ENCODE measurements at places on chromosomes 6 and 20. TPM values are rescaled to one million over a fixed set of nuclear protein-coding genes. Genes with fewer than 3 reads are reported as not detected.
A peak's percentile ranks its signal among the peaks of the same experiment; 100 is the strongest.

SNRPB gene
- total RNA-seq = 393 TPM

FOXQ1 gene
- total RNA-seq = 11.7 TPM

SGK1 gene
- 7.5 TPM for total RNA-seq

GRCh38 chr6:48474830-48475229 is 363.8 kb upstream of the PTCHD4 start:
- no peaks in the 10 kb centered on the region for H3K27me3 ChIP-seq
- H3K4me1 ChIP-seq = no peaks in the 10 kb centered on the region
- no peaks in the 10 kb centered on the region for H3K36me3 ChIP-seq
- no peak overlapping the region for H3K4me3 ChIP-seq
- DNase-seq = no peak

DNA sequence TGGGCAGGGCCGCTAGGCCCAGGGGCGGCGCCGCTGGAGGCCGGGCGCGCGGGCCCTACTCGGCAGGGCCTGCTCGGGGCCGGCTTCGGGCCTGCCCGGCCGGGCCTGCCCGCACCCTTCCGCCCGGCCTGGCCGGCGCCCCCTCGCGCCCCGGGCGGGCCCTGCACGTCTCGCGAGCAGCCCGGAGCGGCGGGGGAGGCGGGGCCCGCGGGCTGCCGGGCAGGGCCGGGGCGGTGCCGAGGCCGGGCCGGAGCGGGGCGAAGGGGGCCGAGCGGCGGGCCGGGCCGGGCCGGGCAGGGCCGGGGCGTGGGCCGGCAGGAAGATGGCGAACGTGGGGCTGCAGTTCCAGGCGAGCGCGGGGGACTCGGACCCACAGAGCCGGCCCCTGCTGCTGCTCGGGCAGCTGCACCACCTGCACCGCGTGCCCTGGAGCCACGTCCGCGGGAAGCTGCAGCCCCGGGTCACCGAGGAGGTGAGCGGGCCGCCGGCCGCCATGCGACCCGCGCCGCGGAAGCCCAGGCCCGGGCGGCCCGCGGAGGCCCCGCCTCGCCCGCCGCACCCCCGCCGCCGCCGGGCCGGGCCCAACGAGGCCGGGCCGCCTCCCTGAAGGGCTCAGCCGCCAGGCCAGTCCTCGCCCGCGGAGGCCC is at the start of gene NPEPL1:
TSS of gene NPEPL1 (plus strand) at position 222 of the 647 bp plus-strand sequence. CDS start at position 323, 101 bp downstream.
- peak within 1 kb of the TSS; percentile 28 for H3K4me3 ChIP-seq
- H3K36me3 ChIP-seq = no peaks in the 10 kb centered on the region
- no peaks in the 10 kb centered on the region for H3K27me3 ChIP-seq
- H3K4me1 ChIP-seq = peaks cover 8% of the 10 kb centered on the region
- peak within 1 kb of the TSS; percentile 73 for H3K27ac ChIP-seq

DNA sequence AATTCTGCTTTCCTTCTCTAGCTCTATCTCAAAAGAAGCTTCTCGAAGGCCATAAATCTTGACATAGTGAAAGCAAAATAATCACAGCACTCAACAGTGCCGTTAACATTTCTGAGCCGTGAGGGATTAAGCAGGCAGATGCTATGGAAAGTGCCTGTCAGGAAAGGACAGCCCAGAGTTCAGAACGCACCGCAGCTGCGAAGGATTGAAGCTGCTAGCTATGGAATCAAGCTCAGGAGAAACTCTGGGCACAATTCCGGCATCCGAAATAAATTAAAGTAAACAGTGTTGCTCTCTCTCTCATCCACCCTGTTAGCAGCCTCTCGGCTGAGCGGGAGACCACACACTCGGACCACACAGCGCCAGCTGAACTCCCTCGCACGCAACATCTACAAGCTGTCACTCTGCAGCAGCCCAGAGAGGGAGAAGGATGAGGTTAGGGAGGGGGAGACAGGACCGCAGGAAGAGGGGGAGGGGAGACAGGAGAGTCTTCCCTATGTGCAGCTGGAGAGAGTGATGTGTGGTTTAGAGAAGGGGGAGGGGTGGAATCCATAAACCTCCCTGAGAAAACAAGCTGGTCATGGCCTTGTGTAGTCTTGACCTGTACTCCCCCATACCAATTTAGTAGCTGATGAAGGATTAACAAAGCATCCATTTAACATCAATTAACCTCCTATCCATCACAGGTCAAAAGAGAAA is 9.0 kb downstream of the EXOC2 start:
- H3K4me1 ChIP-seq = peaks cover 42% of the 10 kb centered on the region
- H3K27me3 ChIP-seq = no peaks in the 10 kb centered on the region
- H3K36me3 ChIP-seq = no peaks in the 10 kb centered on the region
- peak overlapping the region; percentile 46 for H3K4me3 ChIP-seq
- no peak for DNase-seq
- H3K27ac ChIP-seq = peak overlapping the region; percentile 74

GRCh38 chr20:6886065-6886729 is 118.7 kb downstream of the BMP2 start:
- no peaks in the 10 kb centered on the region for H3K36me3 ChIP-seq
- H3K27ac ChIP-seq = no peak overlapping the region
- no peaks in the 10 kb centered on the region for H3K27me3 ChIP-seq
- DNase-seq = no peak

Measured in Panc1 (cell line).